Hematopoietic multipotent progenitor cell treated with erythropoietin and hydrocortisone succinate and interleukin-3 and kit ligand, for 8 days (in vitro differentiated cells): ENCODE measurements at places on chromosomes 16 and 17.

- DNase-seq = no peak
Measured at GRCh38 chr16:57956924-57957672, 13.8 kb downstream of the CNGB1 start.

GRCh38 chr16:31403590-31404352 is 10.6 kb downstream of the ITGAD start:
- no peak for DNase-seq

- no peak for DNase-seq
Measured at GRCh38 chr17:50563092-50563511, 2.6 kb downstream of the CACNA1G start.

DNA sequence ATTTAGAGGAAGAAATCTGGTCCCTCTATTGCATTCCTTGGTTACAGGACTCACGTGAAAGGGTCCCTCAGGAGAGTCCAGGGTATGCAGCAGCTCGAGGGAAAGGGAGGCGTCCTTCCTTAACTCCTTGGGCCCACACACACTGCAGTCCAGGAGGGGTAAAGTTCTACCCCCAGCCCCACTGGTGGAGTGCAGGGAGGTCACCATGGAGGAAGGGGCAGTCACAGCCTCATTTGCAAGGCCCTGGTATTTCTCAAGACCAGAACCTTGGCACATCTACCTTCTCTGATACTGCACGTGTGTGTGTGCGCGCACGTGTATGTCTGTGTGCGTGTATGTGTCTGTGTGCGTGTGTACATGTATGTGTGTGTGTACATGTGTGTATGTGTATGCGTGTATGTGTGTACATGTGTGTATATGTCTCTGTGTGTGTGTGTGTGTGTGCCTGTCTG is 11.1 kb downstream of the HIC1 start:
- DNase-seq = no peak

DNA sequence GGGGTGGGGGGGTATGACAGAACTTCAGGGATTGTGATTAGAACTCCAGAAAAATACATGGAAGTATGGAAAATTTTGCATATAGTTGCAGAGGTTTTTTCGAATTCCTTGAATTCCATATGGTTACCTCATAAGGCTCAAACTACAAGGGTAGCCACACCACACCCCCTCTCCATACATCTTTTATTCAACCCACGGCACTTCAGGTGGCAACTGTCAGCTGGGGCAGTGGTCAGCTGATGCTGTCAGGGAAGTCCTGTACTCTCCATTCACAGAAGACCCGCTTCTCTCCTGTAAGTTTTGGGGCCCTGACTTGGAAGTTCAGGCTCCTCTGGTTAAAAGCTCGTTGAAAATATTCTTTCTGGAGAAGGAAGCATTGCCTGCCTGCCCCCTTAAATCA is 57.5 kb upstream of the CLEC19A start:
- no peak for DNase-seq

DNA sequence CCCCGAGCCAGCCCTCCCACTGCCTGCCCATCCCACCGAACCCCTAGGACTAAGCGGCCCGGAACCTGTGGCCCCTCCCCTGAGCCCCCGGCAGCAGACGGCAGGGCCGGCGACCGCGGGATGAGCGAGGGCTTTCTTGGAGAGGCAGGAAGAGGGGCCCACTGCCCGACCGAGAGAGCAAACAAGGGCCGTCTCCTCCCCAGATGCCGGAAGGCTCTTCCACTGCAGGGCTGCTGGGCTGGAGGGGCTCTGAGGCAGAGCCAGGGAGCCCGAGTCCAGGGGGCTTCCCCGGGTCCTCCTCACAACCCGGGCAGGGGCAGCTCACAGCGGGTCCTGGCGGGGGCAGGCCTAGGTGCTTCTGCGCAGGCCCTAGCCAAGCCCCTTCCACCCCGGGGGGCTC is 2.9 kb downstream of the PERCC1 start:
- no peak for DNase-seq

GRCh38 chr17:67974185-67974584 is 22.1 kb downstream of the C17orf58 start:
- no peak for DNase-seq

DNA sequence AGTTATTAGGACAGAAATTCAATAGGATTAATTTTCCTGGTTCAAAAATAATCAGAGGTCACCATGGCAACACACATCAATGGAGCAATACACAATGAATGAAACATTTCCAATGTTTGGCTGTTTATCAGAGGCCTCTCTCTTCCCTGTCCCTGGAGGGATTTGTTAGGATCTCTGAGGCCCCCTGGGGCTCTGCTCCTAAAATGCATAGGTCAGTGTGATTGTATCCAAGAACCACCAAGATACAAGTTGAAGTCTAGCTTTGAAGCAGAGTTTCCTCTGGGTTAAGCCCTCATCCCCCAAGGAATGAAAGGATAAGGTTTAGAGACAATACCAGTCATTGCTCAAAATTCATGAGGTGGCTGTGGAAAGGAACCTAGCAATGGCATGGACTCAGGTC is 561.2 kb upstream of the C16orf82 start:
- no peak for DNase-seq

DNA sequence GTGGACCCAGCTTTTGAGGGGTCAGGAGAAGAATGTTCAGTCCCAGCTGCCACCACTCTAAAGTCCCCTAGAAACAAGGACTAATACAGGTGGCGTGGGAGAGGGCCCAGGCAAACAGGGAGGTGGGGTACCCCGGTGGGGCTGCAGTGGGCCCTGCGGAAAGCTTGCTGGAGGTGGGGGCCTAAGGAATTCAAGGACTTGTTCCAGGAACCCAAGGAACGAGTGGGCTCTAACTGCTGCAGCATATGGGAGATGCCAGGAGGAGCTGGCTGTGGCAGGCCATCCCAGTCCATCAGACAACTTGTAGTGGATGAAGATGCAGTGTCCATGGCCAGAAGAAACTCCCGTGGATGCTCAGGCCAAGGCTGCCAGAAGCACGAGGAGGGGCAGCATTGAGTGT is 10.6 kb downstream of the SNX20 start:
- no peak for DNase-seq

DNA sequence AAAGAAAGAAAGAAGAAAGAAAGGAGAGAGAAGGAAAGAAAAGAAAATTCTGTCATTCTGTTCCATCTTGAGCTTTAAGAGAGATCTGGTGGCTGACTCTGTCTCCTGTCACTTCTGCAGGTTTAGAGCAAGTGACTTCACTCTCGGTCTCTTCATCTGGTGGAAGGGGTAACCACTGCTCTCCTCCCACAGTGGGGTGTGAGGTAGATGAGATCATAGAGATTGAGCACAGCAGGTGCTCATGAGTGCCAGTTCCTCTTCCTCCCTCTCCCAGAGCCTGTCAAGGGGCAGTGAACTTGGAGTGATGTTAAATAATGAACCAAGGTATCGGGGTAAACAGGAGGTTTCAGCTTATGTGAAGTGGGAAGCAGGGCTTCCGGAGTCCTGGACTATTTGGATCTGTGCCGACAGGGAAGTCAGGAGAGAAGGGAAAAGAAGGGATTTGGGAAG is 47.7 kb downstream of the BEAN1 start:
- no peak for DNase-seq

GRCh38 chr17:30997842-30998241 is 27.0 kb downstream of the RNF135 start:
- no peak for DNase-seq

GRCh38 chr17:82984751-82985427 is 94.5 kb upstream of the METRNL start:
- no peak for DNase-seq

DNA sequence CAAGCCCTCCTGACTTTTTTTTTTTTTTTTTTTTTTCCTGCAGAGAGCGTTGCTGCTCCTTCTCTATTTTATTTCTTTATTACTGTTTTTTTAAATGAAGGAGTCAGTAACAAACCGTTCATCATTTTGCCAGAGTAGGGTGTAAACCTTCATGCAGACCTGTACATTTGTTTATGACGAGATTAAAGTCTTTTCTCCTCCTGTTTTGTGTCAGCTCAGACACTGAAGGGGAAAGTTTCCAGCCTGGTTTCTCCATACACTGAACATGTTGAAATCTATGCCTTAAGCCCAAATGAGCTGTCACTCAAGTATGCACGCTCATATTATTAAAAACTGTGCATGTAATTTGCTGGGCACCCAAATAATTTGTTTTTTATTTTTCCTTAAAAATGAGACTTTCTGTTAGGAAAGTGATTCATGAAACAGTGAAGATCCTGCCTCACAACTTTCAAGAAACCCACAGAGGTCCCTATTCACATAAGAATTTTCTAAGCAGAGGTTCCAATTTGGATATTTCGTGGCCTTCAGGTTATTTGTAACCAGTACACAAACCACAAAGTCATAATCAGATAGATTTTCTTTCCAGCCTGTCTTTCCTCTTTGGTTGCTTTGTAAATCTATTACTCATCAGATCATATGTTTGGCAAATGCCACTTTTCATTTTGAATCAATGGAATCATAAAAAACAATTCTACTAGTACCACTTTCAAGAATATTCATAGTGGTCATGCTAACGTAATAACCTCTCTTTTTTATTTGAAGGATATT is 700.3 kb downstream of the MAF start:
- DNase-seq = no peak

GRCh38 chr17:78709119-78709681 is 72.9 kb downstream of the CYTH1 start:
- DNase-seq = no peak

- DNase-seq = peak; percentile 50
Measured at GRCh38 chr16:67936124-67936879, at the start of gene PSMB10. Gene PSMB10, minus strand, starts transcription at chr16:67936850. Its CDS starts 101 bp downstream, at chr16:67936749.

DNA sequence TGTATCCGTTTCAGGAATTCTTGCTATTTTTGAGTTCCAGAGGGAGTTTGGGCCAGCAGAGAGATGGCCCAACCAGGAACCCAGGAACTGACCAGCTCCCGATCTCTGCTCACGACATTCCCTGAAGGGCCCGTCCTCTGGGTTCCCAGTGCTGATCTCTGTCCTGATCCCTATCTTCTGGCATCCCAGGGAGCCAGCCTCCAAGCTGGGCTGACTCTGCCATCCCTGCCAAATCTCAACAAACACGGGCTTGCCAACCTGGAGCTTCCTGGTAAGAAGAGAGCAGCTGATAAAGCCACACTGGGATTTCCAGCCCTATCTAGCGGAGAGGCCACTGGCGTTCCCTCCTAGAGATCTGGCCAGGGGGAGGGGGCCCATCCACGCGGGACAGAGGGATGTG is 16.2 kb downstream of the GPRC5B start:
- DNase-seq = no peak

DNA sequence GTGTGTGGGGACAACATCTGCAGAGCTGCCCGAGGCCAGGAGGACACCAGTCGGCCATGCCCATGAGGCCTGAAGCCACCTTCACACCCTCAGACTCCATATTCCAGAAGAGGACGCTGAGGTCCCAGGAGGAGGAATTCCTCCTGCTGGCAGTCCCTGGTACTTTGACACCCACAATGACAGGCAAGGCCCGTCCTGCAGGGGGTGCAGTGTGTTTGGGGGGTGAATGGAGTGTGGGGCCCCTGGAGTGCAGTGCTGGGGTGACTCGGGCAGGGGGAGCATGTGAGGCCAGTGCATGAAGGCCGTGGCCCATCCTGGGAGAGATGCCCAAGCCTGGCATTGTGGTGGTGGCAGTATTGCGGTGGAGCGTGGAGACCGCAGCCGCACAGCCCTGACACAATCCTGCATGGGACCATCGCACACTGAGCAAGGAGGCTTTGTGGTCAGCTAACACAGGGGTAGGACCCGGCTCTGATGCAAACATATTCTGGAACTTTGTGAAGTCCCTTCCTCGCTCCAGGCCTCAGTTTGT is 52.2 kb downstream of the ZDHHC7 start:
- DNase-seq = peak; percentile 35

GRCh38 chr17:30716461-30717290 is 107.8 kb downstream of the CRLF3 start:
- DNase-seq = no peak
